ENCODE measurements at places on chromosomes 1 and 21.
A peak's percentile ranks its signal among the peaks of the same experiment; 100 is the strongest.

- no peak for DNase-seq
Observed at GRCh38 chr1:12454406-12455391, 163.3 kb downstream of the DHRS3 start.

DNA sequence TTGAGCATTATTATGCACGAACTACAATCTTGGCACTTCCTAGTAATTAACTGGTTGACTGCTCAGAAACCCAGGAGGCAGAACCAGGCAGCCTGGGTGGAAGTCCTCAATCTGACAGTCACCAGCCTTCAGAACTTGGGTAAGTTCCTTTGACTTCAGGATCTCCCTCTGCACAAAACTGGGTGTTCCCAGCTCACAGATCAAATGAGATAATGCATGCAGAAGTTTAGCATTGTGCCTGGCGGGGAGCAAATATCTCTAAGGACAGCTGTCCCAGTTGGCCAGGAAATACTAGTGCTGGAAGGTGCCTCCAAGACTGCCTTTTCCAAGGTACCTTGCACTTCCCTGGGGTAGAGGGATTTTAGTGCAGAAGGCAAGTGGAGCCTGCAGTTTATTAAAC, 294.8 kb downstream of the PCP4 start:
- no peak for DNase-seq

DNA sequence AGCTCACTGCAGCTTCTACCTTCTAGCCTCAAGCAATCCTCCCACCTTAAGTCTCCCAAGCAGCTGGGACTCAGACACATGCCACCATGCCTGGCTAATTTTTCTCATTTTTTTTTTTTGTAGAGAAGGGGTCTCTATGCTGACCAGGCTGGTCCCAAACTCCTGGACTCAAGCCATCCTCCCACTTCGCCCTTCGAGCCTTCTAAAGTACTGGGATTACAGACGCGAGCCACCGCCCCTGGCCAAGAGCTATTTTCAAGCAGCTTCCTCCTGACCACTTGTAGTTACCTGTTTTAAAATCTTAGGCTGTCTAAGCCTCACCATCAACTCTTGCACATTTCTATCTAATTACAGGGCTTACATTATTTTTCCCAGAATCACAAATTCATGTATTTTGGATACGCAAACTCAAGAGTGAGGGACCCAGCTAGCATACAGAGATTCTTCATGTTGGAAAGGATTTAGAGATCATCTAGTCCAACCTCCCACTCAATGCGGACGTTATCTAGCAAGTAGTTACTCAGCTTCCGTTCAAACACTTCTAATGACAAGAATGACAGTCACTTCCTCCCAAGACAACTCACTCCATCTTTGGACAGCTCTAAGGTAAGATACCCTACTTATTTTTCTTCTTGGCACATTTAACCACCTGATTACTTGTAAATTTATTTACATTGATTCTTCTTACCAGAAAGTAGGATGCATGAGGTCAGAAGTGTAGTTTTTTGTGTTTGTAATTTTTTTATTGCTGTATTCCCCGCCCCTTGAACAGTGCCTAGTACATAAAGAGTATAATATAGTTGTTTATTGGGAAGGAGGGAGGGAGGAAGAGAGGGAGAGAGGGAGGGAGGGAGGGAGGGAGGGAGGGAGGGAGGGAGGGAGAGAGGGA, 65.4 kb downstream of the LUZP1 start:
- DNase-seq = no peak

GRCh38 chr21:45723049-45723958, 79.8 kb downstream of the PCBP3 start:
- no peak for DNase-seq

GRCh38 chr1:29426701-29427279, 190.5 kb downstream of the PTPRU start:
- no peak for DNase-seq

DNA sequence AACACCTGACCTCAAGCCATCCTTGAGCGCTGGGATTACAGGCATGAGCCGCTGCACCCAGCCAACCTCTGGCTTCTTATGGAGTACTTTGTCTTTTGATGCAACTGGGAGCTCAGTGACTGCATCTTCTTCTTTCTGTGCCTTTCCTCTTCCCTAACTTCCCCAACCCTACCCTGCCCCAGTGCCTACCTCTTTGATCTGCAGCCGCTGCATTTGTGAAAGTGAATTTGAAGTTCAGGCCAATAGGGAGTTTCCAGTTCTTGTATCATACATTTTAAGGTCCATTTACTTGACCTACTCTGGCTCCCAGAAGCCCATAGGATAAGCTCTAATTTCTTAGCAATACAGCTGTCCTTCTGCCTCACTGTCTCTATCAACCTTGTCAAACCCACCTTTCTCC, 52.2 kb downstream of the KCNC4 start:
- no peak for DNase-seq

GRCh38 chr1:25675729-25676476, 59.3 kb downstream of the MAN1C1 start:
- peak; percentile 72 for DNase-seq

DNA sequence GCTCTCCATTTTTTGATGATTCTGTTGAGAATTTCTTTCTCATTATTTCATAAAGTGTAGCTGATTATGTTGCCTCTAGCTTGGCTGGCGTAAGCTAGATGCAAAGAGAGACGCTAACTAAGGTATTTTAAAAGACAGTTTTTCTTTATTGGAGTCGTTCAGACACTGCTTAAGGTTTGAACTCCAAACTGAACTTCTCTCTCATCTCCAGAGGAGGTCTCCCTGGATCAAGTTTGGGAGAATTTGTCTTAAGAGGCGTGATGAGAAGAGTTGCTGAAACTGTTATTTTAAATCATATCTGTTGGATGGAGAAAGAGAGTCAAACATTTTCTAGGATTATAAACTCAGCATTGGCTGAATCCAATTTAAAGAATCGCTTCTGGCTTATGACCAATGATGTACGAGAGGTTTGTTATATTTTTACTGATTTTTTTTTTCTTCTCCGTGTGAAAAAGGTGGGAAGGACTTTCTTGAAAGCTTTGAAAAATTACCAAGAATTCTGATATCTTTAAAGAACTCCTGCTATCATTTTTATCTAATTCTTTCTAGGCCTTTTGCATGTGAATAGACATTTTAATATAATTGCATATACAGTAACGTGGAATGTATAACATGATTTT, 34.0 kb downstream of the MAP3K7CL start:
- DNase-seq = no peak

GRCh38 chr1:221040101-221040500, 160.9 kb downstream of the HLX start:
- DNase-seq = no peak

DNA sequence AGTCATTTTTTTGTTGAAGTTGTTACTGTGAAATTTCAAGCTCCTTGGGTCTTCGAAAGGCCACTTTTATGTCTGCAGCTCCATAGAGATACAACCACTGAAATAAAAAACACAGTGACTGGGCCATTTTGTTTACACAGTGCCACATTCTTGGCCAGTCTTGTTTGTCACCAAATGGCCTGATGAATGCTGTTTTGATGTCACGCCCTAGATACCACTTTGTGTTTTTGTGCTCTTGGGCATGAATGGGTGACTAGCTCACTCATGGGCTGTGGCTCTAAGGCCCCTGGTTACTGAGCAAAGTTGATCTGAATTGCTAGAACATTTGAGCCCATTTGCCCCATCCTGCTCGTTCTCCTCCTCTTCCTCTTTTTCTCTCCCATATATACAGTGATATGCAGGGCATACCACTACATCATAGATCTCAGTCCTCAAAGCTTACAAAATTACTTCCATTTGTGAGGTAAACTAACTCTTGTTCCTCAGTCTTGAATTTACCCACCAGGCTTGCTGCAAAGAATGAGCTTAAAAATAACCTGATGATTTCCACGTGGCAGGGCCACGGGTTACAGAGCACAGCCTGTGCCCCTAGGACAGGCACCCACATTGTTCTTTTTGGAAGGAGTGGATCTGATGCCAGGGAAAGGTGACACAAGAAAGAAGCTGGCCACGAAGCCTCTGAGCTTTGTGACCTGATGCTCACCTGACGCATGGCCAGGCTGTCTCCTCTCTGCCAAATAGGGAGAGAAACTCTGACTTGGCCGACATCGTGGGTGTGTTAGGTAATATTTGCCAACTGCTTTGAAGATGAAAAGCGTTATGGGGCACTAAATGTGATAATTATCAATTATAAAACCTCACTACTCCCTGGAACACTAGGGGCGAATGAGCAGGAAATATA, 92.4 kb downstream of the RUNX1 start:
- no peak for DNase-seq

DNA sequence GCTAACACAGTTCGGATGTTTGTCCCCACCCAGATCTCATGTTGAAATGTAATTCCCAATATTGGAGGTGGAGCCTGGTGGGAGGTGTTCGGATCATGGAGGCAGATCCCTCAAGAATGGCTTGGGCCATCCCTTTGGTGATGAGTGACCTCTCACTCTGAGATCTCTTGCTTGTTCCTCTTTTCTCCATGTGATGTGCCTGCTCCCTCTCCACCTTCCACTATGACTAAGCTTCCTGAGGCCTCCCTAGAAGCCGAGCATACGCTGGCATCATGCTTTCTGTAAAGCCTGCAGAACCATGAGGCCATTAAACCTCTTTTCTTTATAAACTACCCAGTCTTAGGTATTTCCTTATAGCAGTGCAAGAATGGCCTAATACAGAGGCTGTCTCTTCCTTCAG, 8.1 kb upstream of the PLA2G5 start:
- DNase-seq = no peak

DNA sequence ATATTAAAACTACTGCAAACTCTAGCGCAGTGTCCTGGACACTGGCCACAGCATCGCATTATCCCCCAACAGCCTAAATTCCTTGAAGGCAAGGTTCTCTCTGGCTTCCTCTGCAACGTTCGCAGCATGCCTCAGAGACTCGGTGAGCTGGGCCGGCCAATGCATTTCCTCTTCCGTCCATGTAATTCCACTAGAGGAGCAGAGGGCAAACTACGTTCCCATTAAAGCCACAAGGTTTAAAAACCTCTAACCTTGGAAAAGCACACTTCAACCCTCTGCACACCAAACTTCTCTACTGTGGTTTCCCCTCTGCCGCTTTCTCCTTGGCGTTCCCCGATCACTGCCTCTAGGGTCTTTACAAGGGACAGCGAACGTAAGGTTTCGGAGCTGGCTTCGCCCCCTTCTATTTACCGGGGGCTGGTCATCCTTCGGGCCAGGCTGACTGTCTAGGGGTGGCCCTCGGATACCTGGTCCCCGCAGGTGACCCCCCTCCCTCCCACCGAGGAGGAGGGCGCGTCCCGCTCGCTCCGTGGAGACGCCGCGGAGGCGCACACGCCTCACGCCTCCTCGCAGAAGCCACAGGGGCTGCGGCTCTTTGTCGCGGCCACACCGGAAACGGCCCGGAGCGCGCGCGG, 456 bp upstream of the SMYD2 start:
- DNase-seq = no peak

DNA sequence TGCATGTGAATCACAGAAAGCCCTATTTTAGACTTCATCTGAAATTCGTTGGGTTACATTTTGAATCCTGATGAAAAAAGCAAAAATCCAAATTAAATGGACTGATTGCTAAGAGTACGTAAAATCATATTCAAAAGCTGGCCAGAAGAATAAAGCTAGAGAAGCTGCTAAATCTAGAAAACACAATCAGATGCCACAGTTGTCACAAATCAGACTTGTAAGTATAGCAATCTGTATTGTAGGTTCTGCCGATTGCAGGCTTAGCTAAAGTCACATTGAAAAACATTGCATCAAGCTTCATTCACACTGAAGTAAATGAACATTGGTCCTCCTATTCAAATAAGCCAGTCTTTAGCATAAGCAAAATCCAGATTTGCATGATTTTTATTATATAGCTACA, 235.1 kb upstream of the ST6GALNAC5 start:
- DNase-seq = no peak

DNA sequence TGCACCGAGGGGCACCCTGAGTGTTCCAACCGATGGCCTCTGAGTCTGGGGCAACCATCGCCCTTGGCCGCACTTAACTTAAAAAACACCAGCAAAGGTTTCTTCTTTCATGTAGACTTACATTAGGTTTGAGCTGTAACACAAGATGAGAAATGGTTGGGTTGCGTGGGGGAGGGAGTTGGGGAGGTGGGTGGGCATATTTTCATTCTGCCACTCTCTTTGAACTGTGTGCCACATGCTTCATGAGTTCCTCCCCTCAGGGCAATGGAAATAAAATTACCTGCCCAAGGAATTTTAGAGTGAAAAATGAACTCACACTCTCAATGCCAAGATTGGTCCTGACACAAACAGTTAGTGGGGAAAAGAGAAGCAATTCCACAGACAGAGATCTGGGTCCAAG, 430.1 kb upstream of the USP24 start:
- DNase-seq = no peak

DNA sequence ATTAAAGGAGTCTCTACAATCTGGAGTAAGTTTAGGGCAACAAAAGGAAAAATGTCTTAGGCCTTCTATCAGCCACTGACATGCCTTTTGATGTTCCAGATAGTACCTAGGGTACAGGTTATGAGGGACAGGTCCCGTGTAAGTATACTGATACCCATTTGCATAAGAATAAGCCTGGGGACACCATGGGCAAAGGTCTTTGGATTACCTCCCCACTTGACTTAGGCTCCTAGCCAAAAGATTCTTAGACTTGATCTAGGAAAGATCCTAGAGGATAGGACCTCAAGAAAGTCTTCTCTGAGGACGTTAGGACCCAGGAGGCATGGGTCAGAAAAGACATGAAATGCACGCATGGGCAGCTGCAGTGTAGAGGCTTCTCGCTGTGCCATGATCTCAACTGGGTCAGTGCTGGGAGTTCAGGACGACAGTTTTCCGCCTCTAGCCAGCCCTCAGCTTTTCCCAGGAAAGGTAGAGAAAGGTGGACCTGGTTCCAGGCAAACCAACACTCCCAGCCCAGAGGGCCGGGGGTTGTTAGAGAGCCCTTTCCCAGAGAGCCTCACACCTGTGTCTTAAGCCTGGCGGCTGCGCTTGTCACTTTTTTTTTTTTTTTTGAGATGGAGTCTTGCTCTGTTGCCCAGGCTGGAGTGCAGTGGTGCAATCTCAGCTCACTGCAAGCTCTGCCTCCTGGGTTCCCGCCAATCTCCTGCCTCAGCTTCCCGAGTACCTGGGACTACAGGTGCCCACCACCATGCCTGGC, 26.6 kb downstream of the MSTO1 start:
- no peak for DNase-seq

DNA sequence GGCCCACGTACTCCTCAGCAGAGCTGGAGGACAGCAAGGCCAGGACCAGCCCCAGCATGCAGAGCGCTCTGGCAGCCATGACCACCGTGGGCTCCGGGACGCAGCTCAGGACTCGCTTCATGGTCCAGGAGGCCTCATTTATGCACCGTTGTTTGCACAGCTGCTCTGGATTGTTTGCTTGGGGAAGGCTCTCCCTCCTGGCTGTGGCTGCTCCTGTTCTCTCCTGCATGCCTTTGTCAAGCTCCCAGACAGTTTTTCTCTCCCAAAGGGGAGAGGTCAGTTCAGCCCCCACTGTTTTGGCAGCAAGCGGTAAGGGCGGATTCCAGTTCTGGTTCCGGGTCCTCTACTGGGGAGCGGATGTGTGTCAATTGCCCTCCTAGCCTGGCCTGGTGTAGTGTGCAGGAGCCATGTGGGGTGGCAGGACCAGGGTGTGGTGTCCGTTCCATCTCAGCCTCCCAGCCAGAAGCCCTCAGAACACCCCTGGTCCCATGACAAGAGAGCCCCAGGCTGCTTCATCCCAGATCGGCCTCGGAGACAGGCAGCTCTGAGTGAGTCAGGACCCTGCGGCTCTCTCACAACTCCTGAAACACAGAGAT, at the start of gene TFF3:
Gene TFF3 (minus strand): TSS at position 114 of the 596 bp plus-strand sequence. CDS start 35 bp downstream, at position 79.
- DNase-seq = no peak

- DNase-seq = no peak
Observed at GRCh38 chr1:30684881-30685795, 38.2 kb downstream of the MATN1 start.

GRCh38 chr1:220825819-220826551, 39.3 kb downstream of the MTARC1 start:
- DNase-seq = no peak

All from GM18507 (cell line).